Activated naive CD4-positive, alpha-beta T cell (primary cell): ENCODE measurements at places on chromosomes 1 and 21.

GRCh38 chr1:154186177-154186576 is 5.7 kb downstream of the TPM3 start:
- peak; percentile 11 for DNase-seq

DNA sequence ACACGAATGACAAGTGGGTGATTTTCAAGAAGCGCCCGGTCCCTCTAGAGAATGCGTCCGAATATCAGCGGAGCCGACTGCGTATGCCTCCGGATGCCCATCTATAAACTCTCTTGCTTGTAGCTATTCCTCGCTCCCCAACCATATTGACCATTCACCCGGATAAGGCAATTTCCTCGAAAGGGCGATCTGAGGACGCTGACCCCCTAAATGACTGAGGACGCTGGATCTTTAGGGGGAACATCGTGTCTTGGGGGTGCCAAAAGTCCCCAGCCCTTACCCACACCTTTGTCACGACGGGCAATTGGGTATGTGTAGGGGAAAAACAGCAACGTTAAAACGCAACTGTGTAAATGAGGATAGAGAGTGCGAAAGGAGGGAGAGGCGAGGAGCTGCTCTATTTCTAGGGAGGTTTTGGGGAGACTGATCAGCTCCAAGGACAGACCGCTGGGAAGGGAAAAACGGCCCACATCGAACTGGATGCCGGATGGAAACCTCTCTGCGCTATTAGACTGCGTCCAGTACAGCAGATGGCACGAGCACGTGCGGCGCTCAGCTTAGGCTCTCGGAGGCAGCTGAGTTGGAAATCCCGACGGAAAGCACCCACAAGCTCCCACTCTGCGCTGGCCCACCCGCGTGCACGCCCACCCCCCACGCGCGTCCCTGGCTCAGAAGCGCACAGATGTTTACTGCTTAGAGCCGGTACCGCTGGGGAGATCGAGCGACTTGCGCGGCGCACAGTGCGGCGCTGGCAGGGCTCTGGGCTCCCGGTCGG is 2.9 kb upstream of the PRRX1 start:
- no peak for DNase-seq

- DNase-seq: no peak
These were observed 3.3 kb downstream of the KLHL21 start for GRCh38 chr1:6599141-6599975.

DNA sequence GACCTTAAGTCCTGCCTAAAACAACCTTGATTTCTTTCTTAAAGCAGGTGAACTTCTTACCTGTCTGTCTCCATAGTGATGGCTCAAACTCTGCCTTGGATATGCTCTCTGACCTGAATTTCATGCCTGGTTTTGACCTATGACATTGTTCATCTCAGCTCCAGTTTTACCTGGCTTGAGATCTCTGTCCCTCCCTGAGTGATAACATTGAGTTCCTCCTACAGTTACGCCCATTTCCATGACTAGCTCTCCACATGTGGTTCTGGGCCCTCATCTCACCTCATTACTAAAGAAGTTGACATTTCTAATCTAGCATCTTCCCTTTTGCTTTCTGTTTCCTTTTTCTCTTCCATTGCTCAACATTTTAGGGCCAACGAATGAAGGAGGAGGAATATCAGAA is 233.1 kb downstream of the HHIPL2 start:
- DNase-seq: no peak

GRCh38 chr21:46320331-46320801 is 3.3 kb downstream of the C21orf58 start:
- DNase-seq: no peak

DNA sequence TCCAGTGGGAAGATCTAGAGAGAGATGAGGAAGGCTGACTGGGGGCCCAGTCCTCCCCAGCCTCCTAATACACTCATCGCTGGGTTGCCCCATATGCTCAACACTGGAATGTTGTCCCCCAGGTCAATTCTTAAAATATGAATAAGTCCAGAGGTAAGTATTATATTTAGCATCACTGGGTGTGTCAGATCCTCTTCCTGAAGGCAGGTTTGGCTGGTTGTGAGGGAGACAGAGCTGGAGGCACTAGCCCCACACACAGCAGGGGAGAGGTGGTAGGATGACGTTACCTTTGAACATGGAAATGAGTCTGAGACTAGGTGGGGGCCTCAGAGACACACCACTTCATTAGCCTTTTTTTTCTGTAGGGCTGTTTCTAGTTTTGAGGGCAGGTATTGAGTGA is 42.6 kb downstream of the SLC44A3 start:
- DNase-seq: no peak

DNA sequence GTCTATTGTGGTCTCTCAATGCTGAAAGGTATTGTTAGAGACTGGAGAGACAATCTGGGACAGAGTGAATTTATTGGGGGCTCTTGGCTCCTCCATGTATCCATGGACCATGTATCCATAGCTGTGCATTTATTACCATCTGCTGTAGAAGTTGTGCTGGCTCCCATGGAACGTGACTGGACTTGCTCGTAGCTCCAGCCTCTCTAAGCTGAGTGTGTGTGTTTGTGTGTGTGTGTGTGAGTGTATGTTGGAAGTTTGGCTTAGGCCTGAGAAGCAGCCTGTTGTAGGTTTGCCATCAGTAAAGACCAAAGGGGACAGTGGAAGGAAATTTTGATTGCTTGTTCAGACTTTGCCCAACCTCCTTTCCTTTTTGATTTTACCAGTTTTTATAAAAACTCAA is 105.7 kb upstream of the USP24 start:
- DNase-seq: no peak

DNA sequence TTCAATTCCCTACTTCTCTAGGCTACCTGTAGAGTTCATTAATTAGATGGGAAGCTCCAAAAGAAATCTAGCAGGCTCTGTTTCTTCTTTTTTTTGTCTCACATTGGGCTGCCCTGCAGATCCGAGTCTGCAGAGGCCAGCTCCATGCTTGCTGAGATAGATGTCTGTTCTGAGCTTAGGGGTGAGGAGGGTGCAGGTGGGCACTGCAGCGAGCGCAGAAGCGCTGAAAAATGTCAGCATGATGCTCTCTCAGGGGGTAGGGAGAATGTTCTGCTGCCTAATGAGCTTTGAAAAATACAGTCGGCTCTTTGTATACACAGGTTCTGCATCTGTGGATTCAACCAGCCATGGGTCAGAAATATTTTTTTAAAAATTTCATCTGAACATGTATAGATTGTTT is 56.8 kb upstream of the KCNA3 start:
- no peak for DNase-seq

GRCh38 chr1:19344372-19344810 is 32.3 kb downstream of the SLC66A1 start:
- DNase-seq: peak; percentile 16

DNA sequence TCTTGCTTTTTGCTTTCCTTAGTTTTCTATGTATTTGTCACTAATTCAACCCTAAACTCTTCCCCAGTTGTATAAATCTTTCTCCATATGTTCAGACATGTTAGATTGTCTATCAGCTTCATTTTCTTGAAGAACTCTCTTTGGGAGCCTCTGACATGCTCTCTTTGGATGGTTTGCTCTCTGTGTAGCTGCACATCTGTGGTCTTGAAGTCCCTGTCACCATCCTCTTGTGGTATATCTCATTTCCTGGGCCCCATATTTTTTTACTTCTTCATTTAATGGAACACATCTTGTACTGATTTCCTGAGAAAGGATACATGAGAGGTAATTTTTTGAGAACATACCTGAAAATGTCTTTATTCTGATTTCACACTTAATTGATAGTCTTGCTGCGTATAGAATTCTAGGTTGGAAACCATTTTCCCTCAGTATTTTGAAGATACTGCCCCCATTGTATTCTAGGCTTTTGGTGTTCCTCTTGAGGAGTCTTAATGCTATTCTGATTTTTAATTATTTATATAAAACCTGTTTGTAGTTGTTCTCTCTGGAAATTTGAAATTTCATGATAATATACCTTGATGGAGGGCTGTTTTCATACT is 72.6 kb downstream of the ST3GAL3 start:
- DNase-seq: no peak

DNA sequence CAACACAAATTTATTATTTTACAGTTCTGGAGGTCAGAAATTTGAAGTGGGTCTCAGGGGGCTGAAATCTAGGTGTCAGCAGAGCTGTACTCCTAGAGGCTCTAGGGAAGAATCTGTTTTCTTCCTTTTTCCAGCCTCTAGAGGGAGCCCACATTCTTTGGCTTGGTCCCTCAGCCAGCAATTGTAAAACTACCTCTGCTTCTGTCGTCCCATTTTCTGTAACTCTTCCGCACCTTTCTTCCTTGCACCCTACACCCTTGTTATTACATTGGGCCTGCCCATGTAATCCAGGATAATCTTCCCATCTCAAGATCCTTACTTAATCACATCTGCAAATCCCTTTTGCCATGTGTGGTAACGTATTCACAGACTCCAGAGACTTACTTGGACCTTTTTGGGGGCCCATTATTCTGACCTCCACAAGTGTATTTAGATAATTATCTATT is 24.8 kb upstream of the THEM4 start:
- no peak for DNase-seq

DNA sequence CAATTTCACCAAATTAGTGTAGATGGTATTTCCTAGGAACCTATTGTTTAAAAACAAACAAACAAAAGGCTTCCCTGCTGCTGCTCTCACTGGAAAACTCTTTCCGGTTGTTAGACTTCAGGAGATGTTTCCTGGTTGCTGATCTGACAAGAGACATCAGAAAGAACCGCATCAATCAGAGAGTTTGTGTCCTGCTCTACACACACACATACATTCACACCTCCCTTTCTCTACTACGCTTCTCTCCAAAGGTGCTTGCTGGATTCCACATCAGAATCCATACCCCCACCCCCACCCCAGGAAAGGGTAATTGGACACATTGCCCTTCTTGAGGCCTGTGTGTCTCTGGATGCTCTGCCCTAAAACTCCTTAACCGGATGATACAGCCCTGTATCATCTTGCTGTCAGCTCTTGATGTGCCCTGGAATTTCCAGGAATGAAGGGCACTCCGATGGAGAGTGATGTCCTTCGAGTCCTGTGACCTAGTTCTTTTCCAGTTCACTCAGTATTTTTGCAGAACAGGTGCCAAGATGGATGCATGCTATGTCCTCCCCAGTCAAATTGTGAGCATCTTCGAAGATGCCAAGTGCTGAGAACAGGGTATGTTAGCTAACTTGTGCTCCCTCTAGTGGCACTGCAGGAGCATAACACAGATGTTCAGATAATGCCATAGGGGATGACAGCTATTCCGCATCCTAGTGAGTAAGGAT is 113.7 kb upstream of the SLC35F3 start:
- DNase-seq: no peak

GRCh38 chr1:78814176-78814575 is 164.5 kb downstream of the IFI44 start:
- DNase-seq: no peak

DNA sequence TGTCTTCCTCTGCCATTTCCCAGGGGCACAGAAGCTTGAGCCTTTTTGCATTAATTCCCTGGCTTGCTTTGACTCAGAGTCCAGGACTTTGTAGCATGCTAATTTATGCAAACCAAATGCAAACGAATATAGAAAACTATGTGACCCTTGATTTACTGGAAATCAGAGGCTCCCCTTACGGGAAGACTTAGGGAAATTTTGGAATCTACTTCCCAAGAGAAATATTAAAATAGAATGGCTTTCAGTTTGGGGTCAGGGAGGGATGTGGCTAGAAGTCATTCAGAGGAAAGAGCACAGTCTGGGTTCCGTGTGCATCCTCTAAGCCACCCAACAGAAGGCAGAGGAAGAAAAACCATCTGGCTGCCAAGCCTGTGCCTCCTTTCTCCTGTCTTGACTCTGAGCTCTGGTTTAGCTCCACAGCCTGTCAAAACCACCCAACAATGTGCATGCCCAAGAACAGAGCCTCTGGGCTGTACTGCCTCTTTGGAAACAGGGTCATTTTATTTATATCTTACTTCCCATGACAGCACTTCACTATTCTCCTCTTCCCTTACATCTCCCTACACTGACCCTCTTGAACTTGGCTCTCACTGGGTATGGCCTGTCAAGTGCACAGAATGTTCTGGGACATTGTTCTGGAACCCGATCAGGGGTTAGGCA is 30.1 kb downstream of the ATF3 start:
- DNase-seq: no peak

- DNase-seq: no peak
These were observed 17.8 kb upstream of the SSX2IP start for GRCh38 chr1:84708031-84708430.

DNA sequence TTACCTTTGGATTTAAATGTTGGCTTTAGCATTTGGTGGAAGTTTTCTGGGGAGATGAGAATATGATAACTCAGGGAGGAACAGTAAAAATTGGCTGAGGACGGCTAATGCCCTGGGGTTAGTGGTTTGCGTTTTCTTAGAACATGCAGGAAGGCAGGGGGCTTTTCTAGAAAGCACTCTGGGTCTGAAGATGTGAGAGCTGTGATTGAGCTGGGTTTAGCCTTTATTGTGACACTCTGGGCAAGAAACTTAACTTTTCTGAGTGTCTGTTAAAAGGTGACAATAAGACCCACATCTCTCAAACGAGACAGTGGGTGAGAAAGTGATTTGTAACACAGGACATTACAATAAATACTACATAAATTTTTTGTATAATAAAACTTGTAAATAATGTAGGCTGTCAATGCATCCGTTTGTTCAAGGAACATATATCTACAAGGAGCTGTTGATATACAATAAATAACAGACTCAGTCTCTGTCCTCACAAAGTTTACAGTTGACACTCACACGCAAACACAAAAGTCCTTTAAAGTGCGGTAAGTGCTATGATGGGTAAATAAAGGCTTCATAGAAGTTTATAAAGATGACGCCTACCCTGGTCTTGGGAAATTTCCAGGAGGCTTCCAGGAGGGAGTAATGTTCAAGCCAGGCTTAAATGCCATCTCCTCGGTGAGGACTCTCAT is 49.5 kb upstream of the MRPS6 start:
- DNase-seq: no peak

- no peak for DNase-seq
These were observed 22.3 kb downstream of the ZBTB8B start for GRCh38 chr1:32487182-32487581.

DNA sequence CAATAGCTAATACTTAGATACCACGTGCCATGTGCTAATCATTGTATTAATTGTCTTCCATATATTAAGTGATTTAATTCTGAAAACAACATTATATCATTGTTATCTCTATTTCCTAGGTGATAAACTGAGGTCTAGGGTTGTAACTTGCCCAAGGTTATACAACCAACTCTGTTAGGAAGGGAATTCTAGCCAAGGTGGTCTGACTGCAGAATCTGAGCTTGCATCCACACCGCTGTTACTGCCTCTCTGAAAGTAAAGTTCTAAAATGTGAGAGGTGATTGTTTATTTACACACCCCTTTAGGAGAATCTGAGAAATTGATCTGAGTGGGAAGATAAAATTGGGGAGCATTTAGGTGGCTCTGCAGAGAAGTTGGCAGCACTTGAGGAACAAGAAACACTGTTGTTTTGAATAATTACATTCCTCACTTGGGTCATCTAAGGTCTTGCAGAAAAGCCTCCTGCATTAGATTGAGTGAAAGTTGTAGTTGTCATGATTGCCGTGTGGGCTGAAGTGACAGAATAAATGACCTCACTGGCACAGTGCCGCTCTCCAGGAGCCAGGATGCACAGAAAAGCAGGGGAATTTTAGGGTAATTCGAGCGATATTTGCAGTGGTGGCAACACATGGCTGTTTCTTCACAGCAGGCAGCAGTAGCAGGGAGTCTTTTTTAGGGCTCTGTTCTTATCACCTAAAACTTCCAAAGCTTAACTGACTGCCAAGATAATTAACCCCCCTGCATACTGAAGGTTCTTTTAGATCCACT is 121.7 kb downstream of the ADGRL4 start:
- DNase-seq: no peak

GRCh38 chr1:160400223-160400645 is at the start of gene VANGL2:
VANGL2 (plus strand) TSS chr1:160400564; CDS start chr1:160415838, 15,274 bp downstream.
- no peak for DNase-seq
